ENCODE measurements at places on chromosomes 5 and 9.

DNA sequence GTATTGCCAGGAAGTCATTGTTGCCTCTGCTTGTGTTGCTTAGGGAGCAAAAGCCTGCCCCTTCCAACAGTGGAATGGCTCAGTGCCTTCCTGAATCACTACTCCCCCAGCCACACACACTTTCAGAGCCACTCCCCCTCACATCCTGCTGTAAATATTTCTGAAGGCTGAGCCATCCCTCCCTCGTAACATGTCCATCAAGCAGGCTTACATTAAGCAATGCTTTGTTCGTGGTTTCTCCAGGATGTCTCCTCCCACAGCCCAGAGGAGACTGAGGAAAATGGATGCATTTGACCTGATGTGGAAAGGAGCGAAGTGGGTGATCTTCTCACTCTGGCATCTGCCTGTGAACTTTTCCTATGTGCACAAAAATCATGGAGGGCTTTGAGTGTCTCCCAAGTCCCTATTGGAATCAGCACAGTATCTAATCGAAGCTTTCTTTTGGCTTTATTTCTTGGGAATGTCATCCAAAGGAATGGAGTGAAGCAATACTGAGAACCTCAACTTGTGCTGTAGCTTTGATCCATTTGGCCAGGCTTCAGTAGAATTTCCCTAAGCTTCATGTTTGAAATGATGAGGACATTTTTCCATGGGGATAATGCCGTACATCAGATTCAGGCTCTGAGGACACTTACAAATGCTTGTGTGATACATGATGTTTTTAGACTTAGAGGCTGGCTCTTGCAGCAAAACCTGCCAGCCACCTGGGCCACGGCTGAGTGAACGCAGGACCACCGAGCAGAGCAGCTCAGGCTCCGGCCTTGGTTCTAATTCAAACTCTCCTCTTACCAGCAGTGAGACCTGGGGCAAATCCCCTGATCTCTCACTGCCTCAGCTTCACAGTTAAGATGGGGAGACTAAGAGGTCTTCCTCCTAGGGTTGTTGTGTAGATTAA is 389.1 kb downstream of the ENC1 start:
- DNase-seq = no peak

GRCh38 chr5:14741801-14742440 is 77.4 kb downstream of the OTULIN start:
- DNase-seq = no peak

DNA sequence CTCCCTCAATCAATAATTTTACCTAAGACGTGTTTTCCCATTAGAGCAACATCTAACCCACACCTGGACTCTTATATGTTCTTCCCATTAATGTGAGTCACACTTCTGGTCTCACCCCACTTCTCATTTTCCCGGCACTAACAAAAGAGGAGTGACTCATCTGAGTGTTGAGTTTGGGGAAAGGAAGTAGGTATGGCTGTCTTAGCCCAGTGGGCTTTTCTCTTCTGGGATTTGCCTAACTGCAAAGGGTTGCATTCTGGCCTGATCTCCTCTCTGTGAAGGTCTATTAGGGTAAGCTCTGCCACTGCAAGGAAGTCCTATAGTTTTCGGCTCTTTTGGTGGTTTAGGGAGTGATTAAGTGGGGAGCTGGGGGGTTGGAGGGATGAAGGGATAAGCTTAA is 195.6 kb downstream of the KIAA0825 start:
- no peak for DNase-seq

DNA sequence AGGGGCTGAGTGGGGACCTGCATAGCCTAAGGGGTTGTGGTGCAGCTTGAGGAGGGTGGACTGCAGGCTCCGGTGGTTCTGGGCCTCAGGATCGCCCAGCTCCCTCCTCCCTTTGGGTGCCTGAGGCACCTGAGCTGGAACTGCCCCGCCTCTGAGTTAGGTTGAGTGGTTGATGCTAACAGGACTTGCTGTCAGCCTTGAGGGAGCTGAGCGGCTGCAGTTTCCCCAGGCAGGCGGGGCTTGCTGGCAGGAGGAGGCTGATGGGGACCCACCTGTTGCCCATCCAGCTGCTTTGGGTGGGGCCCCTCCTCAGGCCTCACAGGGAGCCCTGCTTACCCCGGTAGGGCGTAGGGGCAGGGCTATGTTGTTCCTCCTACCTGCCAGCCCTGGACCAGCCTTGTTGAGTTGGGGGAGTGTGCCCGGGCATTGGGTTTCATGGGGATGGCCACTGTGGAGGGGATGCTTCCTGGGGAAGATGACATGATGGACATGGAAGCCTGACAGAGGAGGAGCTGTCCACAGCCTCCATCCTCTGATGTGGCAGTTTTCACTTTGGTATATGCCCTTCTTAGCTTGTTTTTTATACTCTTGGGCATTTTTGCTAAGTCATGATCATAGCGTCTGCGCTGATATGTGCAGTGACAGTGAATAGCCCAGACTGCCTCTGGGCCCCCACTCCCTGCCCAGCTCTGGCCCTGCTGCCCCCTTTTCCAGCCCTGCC is 14.3 kb downstream of the WNK2 start:
- no peak for DNase-seq

DNA sequence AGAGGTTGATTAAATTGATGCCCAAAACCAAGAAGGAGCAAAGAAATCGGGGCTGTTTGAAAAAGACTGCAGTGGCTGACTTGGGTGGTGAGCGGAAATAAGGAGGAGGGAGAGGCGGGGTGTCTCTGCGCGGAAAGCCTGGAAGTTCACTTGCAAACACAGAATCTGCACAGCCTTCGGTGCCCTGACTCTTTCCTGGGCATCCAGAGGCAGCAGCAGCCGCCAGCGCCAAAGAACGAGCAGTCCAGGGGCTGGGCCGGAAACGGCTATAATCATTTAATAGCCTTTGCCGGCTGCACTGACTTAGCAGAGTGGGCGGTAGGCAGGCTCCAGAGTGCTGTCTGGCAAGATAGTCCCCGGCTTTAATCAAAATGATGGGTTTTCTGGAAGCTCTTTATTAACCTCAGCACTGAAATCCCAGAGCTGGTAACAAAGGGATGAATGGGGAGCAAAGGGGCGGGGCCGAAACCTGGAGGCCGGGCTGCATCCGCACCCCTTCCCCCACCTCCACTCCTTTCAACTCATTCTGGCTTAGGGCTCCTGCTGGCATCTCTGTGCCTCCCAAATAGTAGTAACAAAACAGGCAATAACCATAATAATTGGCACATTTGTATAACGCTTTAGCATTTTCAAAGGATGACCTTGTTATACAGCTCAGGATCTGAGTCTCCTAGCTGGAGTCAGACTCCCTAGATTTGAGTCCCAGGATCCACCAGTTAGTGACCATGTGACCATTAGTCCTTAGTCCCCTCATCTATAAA is 35.7 kb downstream of the PCDHAC2 start:
- DNase-seq = no peak

DNA sequence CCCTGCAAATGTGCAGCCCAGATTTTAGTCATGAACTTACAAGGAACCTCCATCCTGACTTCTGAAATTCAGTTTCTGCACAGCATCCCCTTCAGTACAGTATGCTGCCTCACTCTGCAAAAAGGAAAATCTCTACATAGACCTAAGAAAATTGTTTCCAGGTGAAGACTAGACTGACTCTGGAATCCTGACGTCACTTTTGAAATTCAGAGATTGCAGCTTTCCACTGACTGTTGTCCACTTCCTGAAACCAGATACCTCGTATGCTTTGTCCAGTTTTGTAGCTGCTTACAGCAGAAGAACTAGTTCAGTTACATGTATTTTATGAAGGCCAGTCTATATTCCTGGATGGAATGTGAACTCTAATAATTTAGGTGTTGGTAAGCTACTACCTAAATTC is 629.3 kb upstream of the ST8SIA4 start:
- no peak for DNase-seq

DNA sequence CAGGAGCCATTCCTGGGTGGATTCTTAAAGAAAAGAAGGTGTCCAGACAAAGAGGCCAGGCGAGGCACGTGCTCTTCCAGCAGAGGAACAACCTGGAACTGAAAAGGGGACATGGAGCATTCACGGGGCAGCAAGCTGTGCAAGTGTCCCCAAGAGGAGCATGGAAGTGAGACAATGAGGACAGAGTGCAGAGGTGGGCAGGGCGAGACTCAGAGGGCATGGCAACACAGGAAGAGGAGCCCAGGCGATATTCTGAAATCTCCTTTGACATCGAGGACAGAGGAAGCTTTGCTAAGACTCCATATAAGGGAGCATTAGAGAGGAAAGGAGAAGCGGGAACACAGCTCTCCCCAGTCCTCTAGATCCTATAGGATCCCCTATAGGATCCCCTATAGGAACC is 29.4 kb upstream of the SPATA31E1 start:
- no peak for DNase-seq

DNA sequence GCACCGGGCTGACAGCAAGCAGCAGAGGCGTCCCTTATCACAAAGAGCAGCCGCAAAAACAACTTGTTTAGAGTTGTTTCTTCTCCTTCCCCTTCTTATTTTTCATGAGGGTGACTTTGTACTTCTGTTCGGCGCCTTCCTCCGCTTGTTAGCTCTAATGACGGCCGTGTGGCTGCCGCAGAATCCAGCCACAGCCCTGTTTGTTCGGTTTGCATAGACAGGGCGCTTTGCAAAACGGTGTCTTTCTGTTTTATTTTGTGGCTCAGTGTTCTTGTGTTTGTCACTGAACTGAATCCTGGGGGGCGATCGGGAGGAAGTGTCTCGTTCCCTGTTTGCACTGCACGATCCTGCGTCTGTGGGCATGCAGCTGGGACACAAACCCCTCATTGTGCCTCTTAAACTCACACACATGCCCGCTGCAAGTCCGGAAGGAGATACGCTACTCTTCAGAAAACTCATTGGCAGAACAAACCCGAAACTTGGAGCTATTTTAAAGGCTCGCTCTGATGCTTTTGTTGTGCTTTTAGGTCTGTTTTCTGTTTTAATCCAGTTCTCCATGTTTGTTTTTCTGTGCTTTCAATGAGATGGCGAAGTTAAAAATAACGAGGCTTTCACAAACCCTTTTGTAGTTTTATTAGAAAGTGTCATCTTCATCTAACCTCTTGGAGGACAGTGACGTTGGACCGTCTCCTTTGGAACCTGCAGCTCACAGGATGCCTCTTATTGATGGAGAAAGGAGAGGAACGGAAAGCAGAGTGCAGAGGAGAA is 213.9 kb downstream of the IRX2 start:
- DNase-seq = no peak

- no peak for DNase-seq
Measured at GRCh38 chr9:126496181-126496576, 117.5 kb upstream of the LMX1B start.

DNA sequence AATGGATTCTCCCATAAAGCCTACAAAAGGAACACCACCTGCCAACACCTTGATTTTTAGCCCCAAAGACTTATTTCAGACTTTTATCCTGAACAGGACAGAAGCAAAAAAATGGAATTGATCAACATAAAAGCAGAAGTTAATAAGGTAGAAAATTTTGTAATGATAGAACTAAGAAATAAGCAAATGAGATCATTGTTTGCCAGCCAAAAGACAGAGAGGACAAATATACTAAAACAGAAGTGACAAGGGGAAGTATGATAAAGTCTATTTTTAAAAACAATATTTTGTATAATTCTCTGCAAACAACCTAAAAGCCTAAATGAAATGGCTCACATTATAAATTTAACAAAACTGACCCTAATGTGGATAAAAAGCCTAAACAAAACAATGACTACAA is 110.5 kb upstream of the PRSS3 start:
- DNase-seq = no peak

DNA sequence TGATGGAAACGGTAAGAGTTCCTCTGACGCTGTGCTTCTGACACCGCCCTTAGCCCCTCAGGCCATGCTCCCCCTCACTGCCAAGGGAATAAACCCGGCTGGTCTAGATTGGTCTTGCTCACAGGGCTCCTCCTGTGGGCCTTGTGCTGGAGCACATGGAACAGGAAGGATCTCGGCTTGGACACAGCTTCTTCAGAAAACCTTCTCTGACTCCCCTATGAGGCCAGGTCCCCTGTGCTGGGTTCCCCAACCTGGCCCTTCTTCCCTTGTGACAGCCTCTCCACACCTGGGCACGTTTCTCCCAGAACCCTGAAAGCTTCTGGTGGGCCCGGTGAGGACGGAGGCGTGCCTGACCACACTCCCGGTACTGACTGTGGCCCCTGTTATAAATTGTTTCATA is 8.2 kb downstream of the SPATA31E1 start:
- DNase-seq = no peak

DNA sequence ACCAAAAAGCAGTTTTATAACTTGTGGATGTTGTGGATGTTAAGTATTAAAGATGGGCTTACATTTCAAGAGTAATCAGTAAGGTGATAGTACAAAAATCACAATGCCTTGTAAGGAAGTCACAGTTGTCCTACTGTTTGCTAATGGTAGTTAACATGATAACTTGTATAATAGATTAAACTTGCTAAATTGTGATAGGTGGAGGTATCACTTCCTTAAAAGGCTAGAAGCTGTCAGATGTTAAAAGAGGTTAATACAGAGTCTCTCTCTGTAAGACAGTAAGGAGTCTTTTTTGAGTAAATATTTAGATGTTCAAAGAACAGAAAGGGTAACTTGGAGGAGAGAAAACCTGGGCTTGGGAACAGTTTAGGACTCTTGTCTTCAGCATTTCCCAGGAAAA is 14.2 kb upstream of the MACIR start:
- no peak for DNase-seq

DNA sequence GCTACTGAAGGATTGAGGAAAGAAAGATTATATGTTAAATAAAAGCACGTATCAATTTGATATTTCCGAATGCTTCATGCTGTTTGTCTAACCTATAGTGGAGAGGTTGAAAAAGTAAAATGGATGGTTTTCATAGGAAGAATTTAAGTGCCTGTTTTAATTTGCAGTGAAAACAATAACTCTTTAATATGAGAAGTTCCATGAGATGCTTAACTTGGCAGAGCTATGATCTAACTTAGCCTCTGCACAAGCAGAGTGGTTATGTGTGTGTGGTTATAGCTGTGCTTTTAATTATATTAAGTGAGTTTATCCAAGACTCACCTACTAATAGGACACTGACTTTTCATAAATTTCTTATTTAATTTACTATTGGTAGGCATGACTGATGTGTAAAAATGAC is 57.4 kb downstream of the AOPEP start:
- DNase-seq = no peak

DNA sequence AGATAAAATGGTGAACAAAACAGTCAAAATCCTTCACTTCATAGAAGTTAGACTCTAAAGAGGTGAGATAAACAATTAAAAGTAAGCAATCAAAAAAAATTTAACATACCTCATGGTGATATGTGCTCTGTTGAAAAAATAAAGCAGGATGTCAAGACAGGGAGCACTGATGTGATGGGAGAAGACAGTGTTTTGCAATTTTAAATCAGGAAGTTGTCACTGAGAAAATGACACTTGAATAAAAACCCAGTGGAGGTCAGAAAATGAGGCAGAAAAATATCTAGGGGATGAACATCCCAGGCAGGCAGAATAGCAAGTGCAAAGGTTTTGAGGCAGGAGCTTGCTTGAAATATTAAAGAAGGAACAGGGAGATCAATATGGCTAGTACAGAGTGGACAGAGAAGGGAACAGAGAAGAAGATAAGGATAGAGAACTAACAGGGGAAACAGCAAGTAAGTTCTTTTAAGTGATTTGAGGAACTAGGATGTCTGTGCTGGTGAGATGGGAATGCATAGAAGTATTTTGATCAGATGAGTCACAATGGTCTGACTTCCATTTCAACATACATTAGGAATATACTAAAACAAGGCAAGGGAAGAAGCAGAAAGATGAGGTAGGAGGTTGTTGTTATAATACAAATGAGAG is 130.4 kb downstream of the CHSY3 start:
- DNase-seq = no peak
